ENCODE measurements at places on chromosomes 4 and X. TPM values are rescaled to one million over a fixed set of nuclear protein-coding genes. Genes with fewer than 3 reads are reported as not detected.

- no peaks in the 10 kb centered on the region for H3K27me3 ChIP-seq
- H3K27ac ChIP-seq: no peak overlapping the region
- no peak overlapping the region for H3K4me3 ChIP-seq
- no peak for DNase-seq
Observed at GRCh38 chrX:105297041-105297440, 76.5 kb upstream of the TEX13A start.

DNA sequence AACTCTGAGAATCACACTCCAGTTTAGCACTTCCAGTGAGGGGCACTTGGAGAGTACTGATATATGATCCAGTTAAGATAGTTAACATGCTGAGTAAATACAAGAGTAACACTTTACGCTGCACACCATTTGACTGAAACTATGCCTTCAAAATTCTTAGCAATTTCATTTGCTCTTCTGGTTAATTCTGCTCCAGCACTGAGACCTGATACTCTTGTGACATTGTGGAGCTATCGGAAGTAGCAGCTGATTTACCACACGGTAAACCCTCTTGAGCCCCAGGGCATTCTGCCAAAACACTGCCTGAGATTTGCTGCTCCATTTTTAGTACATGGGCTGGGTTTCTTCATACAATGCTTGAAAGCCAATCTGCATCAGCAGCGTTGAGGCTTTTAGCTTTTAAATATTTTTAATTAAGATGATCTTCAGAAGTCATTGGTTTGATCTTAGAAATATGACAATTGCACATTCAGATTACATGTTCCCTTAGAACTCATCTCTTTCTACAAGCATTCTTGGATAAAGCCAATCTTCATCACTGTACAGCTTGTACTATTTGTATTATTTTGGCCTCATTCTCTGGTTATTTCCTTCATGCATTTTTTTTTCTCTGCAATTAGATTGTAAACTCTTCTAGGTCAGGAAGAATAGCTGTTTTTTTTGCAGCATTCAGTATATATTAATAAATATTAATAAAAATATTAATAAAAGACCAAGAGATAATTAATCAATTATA is 67.8 kb upstream of the ETNPPL start:
- H3K4me1 ChIP-seq: peaks cover 31% of the 10 kb centered on the region
- no peaks in the 10 kb centered on the region for H3K27me3 ChIP-seq
- peak; percentile 67 for DNase-seq
- H3K4me3 ChIP-seq: no peak overlapping the region

- no peaks in the 10 kb centered on the region for H3K27me3 ChIP-seq
- DNase-seq: peak; percentile 4
- no peak overlapping the region for H3K4me3 ChIP-seq
- H3K36me3 ChIP-seq: no peaks in the 10 kb centered on the region
Observed at GRCh38 chr4:71593311-71593710, 190.6 kb downstream of the GC start.

GRCh38 chr4:151530230-151530629 is 121.3 kb downstream of the FHIP1A start:
- no peak for DNase-seq
- H3K4me3 ChIP-seq: no peak overlapping the region
- no peaks in the 10 kb centered on the region for H3K27me3 ChIP-seq
- no peaks in the 10 kb centered on the region for H3K36me3 ChIP-seq

- peak overlapping the region; percentile 56 for H3K4me3 ChIP-seq
- peaks cover 16% of the 10 kb centered on the region for H3K27me3 ChIP-seq
- no peaks in the 10 kb centered on the region for H3K4me1 ChIP-seq
- no peak overlapping the region for H3K27ac ChIP-seq
- DNase-seq: peak; percentile 66
Observed at GRCh38 chr4:118033148-118034052, 886 bp upstream of the NDST3 start.

CCKAR gene
- total RNA-seq: 0.89 TPM

NOX1 gene
- total RNA-seq: 3.1 TPM

USP17L30 gene
- total RNA-seq: not detected
